ENCODE measurements at places on chromosomes 5 and 9.

DNA sequence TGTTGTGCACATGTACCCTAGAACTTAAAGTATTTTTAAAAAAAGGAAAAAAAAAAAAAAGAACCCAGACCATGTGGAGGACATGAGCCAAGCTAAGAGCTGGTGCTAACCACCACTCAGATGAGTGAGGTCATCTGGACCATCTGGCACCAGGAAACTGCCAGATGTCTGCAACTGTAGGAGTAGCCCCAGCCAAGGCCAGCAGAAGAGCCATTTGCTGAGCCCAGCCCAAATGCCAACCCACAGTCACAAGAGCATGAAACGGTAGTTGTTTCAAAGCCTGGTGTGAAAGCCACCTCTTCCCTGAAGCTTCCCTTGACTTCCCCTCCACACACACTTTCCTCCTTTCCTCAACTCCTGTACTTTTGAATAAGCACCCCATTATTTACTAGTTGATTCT, 69.2 kb upstream of the FCN1 start:
- DNase-seq: no peak

- no peak for DNase-seq
Measured at GRCh38 chr9:37295796-37296195, 126.7 kb upstream of the GRHPR start.

DNA sequence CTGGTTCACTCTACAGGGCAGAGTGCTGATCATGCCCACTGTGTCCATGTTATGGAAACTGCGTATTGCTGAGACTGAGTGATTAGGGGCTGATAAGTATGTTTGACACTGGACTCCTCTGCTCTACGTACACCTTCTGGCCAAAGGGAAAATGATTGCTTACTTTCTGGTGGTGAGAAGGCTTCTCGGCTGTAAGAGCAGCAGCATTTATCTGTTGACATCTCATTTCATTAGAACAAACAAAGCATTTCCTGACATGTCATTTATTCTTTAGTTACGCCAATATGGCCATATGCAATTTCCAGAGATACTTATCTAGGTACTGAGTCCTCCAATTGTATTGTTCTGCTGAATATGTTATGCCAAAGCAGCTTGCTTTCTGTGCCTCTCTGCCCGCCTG, 5.6 kb downstream of the FAXDC2 start:
- DNase-seq: no peak

DNA sequence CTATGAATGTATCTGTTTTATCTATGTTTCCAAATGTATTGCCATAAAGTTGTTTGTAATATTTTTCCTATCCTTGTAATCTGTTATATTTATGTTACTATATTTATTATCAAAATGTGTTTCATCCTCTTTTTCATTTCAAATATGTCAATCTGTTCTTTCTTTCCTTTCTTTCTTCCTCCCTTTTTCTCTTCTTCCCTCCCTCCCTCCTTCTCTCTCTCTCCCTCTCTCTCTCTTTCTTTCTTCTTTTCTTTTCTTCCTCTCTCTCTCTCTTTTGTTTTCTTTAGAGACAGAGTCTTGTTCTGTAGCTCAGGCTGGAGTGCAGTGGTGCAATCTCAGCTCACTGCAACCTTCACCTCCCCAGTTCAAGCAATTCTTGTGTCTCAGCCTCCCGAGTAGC, 91.3 kb downstream of the GTF3C4 start:
- no peak for DNase-seq

DNA sequence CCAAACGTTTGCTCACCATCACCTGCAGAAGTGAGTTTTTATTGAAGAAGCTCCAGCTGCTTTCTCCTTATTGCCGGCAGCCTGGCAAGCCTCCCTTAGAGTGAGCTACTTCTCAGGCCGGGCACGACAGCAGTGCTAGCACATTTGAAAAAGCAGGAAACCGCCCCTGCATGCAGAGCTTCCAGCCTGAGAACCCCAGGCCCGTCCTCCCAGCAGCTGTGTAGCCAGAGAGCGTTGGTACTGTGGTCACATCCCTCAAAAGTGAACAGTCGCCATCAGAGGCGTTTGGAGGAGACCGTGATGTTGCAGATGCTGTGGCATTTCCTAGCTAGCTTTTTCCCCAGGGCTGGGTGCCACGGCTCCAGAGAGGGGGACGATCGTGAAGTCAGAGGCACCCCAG, 23.5 kb downstream of the SLC25A25 start:
- peak; percentile 84 for DNase-seq

- no peak for DNase-seq
Measured at GRCh38 chr9:81827616-81828296, 100.5 kb upstream of the SPATA31D4 start.

GRCh38 chr5:6943197-6944112, 230.2 kb downstream of the TENT4A start:
- DNase-seq: no peak

DNA sequence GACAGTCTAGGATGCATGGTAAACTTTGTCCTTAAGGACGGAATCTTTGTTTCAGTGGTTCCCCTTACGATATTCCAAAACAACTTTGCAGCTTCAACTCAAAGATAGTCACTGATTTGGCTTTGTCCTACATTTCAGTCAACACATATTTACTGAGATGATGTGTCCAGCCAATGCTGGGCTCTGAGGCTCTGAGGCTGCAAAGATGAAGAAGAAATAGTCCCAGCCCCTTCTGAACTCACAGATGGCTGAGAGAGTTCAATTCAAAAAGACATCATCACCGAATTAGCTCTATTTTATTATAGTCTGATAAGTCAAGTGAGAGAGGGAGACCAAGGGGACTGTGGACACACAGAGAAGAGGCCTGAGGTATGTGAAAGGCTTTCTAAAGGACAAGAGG, 544.0 kb downstream of the ACTL7B start:
- no peak for DNase-seq

DNA sequence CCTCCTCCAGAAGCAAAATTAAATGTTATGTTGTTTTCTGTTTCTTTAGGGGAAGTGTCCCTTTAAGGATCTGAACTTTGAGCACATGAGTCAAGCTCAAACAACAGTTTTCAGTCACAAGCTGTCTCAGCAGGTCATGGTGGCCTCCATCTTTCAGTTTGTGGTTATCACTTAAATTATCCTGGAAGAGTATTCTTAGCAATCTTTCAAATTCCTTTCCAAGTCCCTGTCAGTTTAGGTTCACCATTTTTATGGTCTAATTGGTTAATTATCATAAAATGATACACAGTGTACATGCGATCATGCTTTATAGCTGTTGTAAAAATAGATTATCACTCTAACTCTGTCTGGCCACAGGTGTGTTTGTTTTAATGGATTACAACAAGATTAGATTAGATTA, 43.1 kb upstream of the SELENOP start:
- no peak for DNase-seq

GRCh38 chr9:4131946-4132345, 167.9 kb downstream of the GLIS3 start:
- DNase-seq: no peak

GRCh38 chr5:54656261-54656728, 138.7 kb downstream of the SNX18 start:
- no peak for DNase-seq

DNA sequence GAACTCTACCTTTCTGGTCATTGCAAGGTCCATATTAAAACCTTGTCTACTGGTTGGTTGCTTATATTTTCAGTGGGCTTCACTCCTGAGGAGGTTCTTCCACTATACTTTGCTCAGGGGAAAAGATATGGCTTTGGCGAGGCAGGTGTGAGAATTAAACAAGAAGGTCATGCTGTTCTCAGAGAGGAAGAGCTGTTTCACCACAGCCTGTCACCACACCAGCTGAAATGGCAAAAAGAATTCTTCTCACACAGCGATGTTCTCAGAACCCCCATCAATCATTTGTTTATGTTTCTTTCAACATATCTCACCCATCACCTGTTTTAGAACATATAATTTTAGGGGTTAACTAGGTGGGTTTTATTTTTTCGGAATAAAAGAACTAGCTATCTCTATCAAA, 38.6 kb downstream of the CAPSL start:
- DNase-seq: no peak

DNA sequence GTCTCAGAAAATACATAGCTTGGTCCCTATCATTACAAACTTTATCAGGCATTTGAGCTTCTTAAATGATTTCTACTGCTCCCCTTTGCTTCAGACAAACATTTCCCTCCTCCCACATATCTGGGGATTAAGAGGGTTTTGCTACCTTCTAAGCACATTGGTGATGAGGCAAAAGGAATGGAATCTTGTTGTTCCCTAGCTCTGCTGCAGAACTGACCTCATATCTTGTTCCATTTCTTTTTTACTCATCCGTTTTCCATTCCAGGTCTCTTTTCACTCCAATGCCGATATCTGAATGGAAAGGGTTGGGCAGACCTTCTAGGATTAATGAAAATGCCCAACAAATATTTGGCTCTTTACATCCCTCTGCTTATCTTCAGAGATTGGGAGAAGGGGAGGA, 444.6 kb downstream of the ZNF608 start:
- DNase-seq: no peak

DNA sequence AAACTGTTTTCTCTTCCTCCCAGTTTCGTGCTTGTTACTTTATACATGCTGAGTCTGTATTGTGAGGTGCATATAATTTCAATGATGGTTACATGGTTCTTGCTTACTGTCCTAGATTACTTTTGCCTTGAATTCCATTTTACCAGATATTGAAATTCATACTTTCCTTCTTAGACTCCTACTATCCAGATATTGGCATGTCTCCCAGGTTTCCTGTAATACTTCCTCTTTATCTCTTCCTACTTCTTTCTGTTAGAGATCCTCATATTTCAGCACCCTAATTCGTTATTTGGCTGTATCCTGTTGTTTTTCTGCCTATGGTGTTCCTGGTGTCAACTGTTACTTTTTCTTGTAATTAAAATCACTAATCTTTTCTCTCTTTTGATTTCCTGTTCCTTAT, 522.1 kb downstream of the CCDC171 start:
- DNase-seq: no peak

DNA sequence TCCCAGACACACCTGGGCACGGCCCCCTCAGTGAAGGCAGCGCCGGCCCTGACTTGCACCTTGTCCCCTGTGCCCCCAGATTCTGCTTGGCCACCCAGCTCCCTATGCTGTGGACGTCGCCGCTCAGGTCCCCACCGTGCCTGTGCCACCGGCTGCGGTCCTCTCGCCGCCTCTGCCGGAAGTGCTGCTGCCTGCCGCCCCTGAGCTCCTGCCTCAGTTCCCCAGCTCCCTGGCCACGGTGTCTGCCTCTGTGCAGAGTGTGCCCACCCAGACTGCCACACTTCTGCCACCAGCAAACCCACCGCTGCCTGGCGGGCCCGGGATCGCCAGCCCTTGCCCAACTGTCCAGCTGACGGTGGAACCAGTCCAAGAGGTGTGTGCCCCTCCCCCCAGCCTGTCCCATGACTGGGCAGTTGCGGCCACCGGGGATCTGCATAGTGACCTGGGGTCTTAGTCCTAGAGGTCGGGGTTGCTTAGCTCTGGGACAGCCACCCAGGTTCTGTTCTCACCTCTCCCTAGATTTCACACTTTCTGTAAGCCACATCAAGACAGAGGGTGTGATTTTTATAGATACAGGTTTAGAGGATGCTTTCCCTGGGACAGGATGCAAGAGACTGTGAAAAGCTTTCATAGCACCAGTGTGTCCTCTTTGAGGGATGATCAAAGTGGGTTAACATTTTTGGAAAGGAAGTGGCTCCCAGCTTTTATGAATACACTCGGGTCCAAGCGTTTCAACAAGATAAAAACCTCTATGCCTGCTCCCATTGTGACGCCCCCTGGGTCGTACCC, 78.0 kb downstream of the WNK2 start:
- no peak for DNase-seq

GRCh38 chr5:44565902-44566301, 176.7 kb upstream of the FGF10 start:
- DNase-seq: no peak

DNA sequence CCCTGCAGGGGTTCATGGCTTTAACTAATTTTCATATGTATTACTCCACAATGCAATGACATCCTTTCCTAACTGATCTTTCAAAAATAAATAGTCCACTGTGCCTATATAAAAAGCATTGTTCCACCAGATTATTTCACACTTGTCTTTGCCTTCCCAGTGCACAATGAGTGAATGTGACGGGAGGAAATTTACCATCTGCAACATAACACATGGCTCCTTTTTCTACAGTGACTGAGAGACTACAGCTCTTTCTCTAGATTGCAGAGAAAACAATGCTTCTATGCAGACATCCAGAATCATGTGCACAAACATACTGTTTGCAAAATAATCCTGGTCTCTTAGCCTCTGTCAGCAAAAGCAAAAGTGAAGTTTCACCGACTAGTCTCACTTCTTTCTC, 483.7 kb upstream of the PIK3R1 start:
- peak; percentile 79 for DNase-seq

DNA sequence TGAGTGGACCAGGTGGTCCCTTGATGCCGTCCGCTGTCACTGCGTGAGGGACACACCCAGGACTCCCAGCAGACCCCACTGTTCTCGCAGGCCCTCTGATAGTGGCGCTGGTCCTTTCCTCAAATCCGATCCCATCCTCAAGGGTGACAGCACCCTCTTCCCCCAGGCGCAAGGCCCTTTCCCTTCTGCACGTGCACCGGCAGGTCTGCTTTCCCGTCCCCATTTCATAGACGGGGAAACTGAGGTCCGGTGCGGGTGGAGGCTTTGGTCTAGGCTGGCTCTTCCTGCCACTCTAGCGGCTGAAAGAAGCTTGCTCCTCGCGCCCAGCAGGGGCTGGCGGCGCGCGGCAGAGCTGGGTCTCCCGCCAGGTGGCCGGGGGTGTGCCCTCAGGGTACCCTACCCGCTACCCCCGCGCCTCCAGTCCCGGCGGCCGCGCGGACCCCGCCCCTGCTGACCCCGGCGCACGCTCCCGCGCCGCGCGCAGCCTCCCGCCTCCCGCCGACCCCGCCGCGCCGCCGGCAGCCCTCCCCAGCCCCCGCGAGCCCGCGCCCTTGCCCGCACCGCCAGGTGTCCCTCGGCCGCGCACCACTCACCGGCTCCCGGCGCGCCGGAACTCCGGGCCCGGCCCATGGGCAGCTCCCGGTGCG, 453 bp downstream of the RASGEF1C start:
- DNase-seq: no peak

DNA sequence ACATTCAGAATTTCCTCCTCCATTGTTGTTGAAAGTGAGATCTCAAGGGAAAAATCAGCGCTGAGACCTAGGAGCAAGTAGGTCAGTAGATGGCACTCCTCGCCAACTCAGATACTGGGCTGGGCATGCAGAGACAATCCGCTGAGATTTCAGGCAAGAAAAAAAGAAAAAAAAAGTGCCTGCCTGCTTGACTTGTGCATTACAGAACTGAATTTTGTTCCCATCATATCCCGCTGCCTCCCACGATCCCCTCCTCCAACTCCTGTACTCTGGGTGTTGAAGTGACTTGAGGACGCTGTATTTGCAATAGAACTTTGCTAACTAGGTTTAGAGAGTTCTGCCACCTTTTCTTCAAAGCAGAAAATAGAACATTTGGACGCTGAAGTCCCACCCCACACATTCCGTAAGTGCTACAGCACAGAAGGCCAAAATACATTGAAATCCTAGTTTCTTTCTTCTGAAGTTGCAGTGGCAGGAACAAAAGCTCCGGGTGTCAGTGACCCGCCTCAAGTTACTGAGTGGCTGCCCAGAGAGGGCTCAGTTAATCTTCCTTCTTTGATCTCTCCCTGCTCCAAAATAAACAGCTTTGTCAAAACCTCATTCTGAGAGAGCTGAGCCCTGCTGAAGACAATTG, 265.8 kb downstream of the MLLT3 start:
- peak; percentile 74 for DNase-seq
